COR-L47 (cell line): ENCODE measurements at places on chromosomes 2 and 18.
A peak's percentile ranks its signal among the peaks of the same experiment; 100 is the strongest.

DNA sequence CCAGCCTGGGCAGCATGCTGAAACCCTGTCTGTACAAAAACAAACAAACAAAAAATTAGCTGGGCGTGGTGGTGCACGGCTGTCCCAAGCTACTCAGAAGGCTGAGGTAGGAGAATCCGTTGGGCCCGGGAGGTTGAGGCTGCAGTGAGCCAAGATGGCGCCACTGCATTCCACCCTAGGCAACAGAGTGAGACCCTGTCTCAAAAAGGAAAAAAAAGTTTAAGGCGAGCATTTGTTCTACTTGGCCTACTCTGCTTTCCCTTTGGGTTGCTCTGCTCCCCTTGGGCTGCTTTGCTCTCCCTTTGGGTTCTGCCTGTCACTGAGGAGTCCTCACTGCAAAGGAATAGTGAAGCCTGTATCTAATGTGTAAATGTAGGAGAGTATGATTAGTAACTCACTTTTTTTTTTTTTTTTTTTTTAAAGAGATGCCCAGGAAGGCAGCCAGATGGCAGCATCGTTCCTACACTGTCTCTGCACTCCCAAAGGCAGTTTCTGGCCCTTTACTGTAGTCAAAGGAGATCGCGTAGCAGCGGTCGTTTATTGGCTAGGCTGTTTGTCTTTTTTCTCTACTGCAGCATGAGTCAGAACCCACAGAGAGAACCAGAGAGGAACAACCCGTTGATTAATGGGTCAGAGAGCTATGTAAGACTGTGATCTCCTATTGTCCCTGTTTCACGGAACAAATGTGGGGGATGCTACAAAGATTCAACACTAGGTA, 118.3 kb upstream of the CWC22 start:
- peak; percentile 90 for DNase-seq

DNA sequence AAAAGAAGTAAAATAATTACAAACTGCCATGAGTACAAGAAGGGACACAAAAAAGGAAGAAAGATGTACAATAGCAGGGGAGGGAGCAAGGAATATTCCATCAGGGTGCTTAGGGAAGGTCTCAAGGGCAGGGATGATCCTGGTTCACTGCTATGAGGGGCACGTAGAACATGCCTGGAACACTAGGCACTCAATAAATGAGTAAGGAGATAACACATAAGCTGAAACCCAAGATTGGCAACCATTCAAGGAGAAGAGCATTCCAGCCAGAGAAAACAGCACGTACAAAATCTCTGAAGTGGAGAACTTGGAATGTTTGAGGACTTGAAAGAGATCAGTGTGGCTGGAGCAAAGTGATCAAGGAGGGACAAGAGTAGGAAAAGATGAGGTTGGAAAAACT, 103.2 kb downstream of the FAM161A start:
- DNase-seq = no peak

- DNase-seq = peak; percentile 5
These were observed 383.9 kb downstream of the ARHGAP15 start for GRCh38 chr2:143513081-143513480.

DNA sequence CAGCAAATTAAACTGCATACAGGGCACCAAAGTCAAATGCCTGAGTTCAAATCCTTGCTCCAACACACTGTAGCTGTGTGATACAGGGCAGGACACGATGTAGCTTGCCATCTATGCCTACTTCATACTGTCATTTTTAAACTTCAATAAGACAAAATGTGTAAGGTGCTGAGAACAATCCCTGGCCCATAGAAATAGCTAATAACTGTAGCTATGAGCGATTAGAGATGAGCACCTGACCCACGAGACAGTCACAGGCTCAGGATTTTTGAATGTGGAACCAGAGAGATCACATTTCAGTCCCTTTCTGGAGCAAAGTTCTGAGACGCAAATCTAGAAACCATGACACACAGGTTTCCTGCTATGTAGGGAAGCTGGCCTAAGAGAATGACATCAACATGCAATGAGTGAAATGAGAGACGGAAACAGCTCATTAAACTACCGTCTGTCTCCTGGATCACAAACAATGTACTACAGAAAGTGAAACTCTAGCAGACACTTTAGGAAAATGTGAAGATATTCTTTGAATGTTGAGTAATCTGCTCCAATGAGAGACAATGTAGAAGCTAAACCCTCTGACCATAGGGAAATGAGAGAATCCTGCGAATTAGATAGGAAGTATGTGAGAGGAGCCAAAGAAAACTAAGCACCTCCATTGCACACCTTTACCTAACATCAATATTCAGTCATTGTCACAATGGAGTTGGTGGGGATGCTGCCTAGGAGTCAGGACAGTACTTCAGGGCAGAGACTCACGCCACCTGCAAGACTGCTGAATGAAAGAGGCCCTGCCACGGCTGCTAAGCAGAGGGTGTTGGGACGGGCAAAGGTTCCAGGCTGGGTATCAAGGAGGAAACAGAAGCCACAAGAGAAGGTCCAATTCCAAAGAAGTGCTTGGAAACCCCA, 25.5 kb downstream of the B4GALT6 start:
- no peak for DNase-seq

- no peak for DNase-seq
These were observed 255.3 kb downstream of the VAPA start for GRCh38 chr18:10169064-10169562.

DNA sequence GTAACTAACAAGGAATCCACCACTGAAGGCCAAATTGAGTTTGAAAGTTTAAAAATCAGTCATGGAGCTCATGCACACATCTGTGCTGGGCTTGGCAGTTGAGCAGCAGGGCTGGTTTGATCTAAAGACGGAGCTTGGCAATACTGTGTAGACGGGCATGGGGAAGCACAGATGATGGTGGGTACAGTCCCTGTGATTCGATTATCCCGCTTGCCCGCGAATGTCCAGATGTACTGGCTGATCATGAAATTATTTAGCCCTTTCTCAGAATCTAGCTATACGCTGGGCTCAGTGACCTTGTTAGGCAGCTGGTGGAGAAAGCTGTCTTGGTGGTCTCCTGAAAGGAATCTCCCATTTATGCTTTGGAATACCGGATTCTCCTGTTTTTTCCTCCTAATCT, 74.8 kb upstream of the SOX11 start:
- DNase-seq = no peak

DNA sequence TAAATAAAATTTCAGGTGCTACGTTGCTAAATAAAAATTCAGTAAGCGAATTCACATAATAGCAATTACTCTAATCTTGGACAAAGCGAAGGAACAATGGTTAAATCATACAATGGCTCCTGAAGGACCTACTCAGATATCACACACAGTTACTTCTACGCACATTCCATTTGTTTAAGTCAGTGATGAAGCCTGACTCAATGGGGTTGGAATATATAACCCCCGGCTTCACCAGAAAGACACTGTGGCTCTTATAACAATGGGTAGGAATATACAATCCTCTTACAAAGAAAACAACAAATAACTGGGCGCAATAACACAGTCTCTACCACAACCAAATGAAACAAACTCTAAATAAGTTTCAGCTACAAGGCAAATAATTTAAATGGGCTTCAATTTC, 349.5 kb downstream of the IRS1 start:
- no peak for DNase-seq

GRCh38 chr2:22999951-23000350, 385.0 kb upstream of the KLHL29 start:
- no peak for DNase-seq

GRCh38 chr2:234979204-234980167, 27.7 kb downstream of the SH3BP4 start:
- no peak for DNase-seq

DNA sequence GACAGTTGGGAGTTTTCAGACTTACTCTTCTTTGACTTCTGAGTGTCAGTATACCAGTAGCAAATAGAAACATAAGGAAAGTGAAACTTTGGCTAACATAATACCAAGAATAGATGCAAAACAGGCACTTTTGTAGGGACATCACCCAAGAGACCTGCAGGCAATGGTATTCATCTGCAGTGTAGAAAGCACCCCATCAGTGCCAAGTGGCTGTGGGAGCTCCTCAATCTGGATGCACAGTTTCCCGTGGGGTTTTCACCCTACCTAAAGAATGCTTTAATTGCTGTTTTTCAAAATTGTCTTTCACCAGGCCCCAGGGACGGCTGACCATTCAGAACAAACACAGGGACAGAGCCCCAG, 96.6 kb upstream of the GPR45 start:
- no peak for DNase-seq
